Left lobe of liver (tissue), 2 donors: ENCODE measurements at places on chromosomes 2 and 18. TPM values are rescaled to one million over a fixed set of nuclear protein-coding genes. Genes with fewer than 3 reads are reported as not detected.

- DNase-seq, result no peak
Observed at GRCh38 chr2:98561902-98562695, 46.2 kb downstream of the COA5 start.

- no peak for DNase-seq
Observed at GRCh38 chr2:78202986-78203670, 681.0 kb upstream of the LRRTM4 start.

The TUBA4B gene
- total RNA-seq, result not detected

The FAM228A gene
- total RNA-seq, result 0.20 TPM

The EFHD1 gene
- 27.3 TPM for total RNA-seq
